Thyroid gland (tissue), 4 donors: ENCODE measurements at places on chromosomes 12 and 14. TPM values are rescaled to one million over a fixed set of nuclear protein-coding genes. Genes with fewer than 3 reads are reported as not detected.

NOVA1 gene
- total RNA-seq = 18.4 TPM

TMTC1 gene
- total RNA-seq = 34.1 TPM

HOTAIR gene
- total RNA-seq = not detected

- H3K36me3 ChIP-seq = no peaks in the 10 kb centered on the region
- H3K27me3 ChIP-seq = no peaks in the 10 kb centered on the region
- H3K4me3 ChIP-seq = no peak overlapping the region
- H3K27ac ChIP-seq = no peak overlapping the region
Measured at GRCh38 chr14:62304257-62304656, 542.0 kb downstream of the SNAPC1 start.

DNA sequence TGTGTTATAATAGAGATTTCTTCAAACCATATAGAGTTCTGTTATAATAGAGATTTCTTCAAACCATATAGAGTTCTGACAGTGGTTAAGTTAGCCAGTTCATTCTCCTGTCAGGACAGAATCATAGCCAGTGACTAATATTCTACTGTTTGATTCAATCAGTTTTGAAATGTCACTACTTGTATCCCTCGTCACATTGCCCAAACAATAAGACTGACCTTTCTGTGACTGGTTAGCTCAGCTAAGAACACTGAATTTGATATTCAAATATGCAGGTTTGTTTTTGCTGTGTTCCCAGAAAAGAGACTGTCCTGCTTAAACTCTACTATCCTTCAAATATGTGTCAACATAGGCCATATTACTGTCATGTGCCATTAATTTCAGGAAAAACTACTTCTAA, 74.4 kb downstream of the ALG10B start:
- no peaks in the 10 kb centered on the region for H3K27me3 ChIP-seq
- H3K4me1 ChIP-seq = no peaks in the 10 kb centered on the region
- H3K4me3 ChIP-seq = no peak overlapping the region
- no peak for DNase-seq
- H3K36me3 ChIP-seq = no peaks in the 10 kb centered on the region

GRCh38 chr14:98714626-98715425, 557.2 kb downstream of the BCL11B start:
- no peaks in the 10 kb centered on the region for H3K36me3 ChIP-seq
- H3K27me3 ChIP-seq = no peaks in the 10 kb centered on the region
- H3K4me3 ChIP-seq = no peak overlapping the region
- H3K4me1 ChIP-seq = peaks cover 3% of the 10 kb centered on the region
- peak; percentile 5 for DNase-seq

DNA sequence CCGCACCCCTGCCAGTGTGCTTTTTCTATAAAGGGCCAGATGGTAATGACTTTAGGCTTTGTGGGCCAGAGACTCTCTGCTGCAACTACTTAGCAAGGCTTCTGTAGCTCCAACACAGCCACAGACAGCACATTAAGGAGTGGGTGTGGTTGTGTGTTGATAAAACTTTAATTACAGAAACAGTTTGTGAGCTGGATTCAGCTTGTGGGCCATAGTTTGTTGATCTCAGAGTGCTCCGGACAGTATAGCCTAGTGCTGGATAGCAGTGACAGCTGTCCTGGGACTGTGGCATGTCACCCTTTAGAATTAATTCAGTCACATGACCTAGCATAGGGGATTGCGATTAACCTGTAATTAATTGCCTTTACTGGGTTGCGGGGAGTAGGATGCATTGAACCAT, 109.7 kb downstream of the ZNF664 start:
- no peaks in the 10 kb centered on the region for H3K4me1 ChIP-seq
- no peaks in the 10 kb centered on the region for H3K36me3 ChIP-seq
- DNase-seq = no peak
- H3K4me3 ChIP-seq = no peak overlapping the region

- DNase-seq = no peak
- no peaks in the 10 kb centered on the region for H3K4me1 ChIP-seq
- H3K4me3 ChIP-seq = no peak overlapping the region
- no peaks in the 10 kb centered on the region for H3K27me3 ChIP-seq
- no peak overlapping the region for H3K27ac ChIP-seq
Measured at GRCh38 chr14:86039176-86039575, 509.2 kb downstream of the FLRT2 start.

- peak overlapping the region; percentile 46 for H3K27ac ChIP-seq
- DNase-seq = peak; percentile 33
- H3K36me3 ChIP-seq = no peaks in the 10 kb centered on the region
- H3K4me3 ChIP-seq = no peak overlapping the region
Measured at GRCh38 chr14:54267172-54267571, 129.6 kb upstream of the CDKN3 start.

GRCh38 chr12:82517808-82518207, 159.5 kb downstream of the METTL25 start:
- DNase-seq = no peak
- no peaks in the 10 kb centered on the region for H3K36me3 ChIP-seq
- H3K4me1 ChIP-seq = no peaks in the 10 kb centered on the region
- H3K4me3 ChIP-seq = no peak overlapping the region
- H3K27ac ChIP-seq = no peak overlapping the region

GRCh38 chr14:101464984-101465794, 96.1 kb upstream of the DIO3 start:
- no peak overlapping the region for H3K4me3 ChIP-seq
- H3K4me1 ChIP-seq = no peaks in the 10 kb centered on the region
- H3K27me3 ChIP-seq = no peaks in the 10 kb centered on the region

DNA sequence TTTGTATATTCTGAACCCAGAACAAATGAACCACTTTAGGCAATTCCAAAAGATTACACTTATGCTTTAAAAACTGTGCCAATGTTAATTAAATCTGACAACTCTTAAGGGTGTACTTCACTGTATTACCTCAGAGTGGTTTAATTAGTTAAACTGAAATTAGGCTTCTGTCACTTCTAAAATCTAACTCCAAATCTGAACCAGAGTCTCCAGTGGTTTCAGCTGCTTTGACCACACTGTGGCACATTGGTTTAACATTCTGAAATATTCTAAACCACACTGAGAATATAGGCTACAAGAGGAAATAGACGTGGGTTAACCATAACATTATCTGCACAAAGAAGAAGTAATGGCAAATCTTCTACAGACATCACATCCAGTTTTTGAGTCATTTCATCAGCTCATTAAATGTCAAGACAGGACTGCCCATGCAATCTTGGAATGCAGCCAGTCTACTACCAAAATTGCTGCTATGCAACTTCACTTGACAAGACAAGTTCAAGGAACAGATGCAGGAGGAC, 94.8 kb downstream of the LRP6 start:
- H3K36me3 ChIP-seq = no peaks in the 10 kb centered on the region
- peaks cover 7% of the 10 kb centered on the region for H3K4me1 ChIP-seq
- DNase-seq = peak; percentile 39
- H3K27me3 ChIP-seq = no peaks in the 10 kb centered on the region
